ENCODE measurements at places on chromosomes 5 and 9.

- DNase-seq, result no peak
These were observed 60.8 kb downstream of the PFDN1 start for GRCh38 chr5:140242099-140242498.

DNA sequence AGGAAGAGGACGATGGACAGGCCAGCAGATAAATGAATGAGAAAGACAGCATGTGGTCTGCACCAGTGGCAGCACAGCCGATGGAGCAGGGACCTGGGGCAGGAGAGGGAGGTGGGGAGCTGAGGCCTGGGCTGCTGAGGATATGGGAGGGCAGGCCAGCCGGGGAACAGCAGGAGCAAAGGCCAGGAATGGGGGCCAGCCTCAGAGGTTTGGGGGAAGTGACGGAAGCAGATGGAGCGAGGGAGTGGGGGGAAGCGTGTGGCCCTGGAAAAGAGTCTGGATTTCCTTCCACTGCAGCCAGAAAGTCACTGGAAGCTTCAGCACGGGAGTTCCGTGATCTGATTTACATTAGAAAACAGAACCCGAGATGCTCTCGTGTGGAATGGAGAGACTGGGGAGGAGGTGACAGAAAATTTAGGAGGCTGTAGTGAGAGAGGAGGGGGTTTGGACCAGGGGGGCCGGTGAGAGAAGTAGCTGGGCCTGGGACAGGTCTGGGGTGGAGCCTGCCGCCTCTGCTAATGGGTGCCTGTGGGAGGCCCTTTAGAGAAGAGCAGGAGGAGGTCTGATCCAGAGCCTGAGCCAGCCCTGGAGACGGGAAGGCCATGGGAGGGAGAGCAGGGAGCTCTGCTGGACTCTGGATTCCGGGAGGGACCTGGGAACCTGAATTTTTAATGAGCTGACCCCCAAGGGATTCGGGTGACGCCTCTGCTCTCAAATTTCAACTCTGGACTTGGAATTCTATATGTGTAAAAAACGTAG is 65.4 kb downstream of the TSPAN17 start:
- DNase-seq, result no peak

DNA sequence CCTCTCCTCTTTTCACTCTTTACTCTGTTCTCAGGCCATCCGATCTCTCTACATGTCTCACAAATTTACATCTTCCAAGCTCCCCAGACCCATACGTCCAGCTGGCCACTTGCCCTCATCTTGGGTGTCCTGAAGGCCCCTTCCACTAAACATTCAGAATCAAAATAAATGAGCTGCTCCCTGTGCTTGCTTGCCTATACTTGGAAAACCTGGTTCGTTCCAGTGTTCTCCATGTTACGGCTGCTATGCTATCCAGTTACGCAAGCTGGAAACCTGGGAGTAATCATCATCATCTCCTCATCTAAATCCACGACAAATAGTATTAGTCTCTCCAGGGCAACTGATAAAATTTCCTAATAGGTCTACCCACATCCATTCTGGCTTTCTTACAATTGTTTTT is 165.0 kb upstream of the FBXL17 start:
- no peak for DNase-seq

DNA sequence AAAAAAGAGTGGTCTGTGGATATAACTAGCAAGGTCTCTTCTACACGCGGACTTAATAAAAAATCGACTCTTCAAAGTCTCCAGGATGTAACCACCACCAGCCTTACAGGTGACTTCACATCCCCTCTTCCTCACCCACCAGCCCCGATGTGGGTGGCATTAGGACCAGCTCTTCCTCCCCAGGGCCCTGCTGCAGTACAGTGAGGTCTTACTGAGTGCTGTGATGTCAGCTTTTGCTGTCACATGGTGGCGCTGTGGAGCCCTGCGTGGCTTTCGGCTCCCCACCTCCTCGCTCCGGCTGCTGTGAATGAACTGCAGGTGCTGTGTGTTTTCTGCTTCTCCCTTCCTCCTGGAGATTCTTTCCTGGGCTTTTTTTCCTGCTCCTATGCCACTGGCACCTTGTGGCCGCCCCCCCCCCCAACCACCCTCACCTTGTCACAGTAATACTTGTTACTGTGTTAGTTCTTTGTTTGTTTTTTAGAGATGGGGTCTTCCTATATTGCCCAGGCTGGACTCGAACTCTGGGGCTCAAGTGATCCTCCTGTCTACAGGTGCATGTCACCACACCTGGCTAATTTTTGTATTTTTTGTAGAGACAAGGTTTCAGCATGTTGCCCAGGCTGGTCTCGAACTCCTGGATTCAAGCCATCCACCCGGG is 15.8 kb upstream of the RAPGEF1 start:
- peak; percentile 43 for DNase-seq

DNA sequence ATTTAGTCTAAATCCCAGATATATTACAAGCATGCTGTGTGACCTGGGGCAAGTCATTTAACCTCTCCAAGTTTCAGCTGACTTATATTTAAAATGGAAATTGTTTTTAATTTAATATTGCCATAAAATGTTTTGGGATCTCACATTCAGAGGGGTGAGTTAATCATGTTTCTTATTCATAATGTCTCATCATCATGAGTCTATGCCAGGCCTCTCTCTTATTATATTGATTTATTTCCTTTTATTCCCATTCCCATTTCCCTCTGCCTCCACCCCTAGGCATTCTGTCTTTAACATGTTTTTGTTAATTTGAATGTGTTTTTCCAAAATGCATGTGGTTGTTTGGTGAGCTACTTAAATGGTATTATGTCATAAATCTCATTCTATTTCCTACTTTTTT is 39.0 kb upstream of the TTC1 start:
- no peak for DNase-seq

DNA sequence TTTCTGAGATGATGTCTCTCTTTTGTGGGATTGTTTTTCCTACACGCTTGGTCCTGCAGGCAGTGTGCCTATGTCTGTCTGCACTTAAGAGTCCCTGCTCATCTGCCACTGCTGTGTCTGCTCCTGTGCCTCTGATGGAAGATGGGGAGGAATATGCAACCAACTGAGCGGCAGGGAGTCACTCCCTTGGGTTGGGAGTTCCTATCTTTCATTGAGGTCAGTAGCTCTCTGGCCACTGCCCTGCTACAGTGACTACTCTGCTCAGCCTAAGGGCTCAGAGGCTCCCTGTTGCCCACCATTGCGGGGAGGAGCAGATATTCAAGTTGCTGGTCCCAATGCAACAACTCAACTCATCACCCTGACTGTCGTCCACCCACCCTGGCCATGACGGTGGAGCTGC is 13.4 kb upstream of the FAM163B start:
- DNase-seq, result no peak

DNA sequence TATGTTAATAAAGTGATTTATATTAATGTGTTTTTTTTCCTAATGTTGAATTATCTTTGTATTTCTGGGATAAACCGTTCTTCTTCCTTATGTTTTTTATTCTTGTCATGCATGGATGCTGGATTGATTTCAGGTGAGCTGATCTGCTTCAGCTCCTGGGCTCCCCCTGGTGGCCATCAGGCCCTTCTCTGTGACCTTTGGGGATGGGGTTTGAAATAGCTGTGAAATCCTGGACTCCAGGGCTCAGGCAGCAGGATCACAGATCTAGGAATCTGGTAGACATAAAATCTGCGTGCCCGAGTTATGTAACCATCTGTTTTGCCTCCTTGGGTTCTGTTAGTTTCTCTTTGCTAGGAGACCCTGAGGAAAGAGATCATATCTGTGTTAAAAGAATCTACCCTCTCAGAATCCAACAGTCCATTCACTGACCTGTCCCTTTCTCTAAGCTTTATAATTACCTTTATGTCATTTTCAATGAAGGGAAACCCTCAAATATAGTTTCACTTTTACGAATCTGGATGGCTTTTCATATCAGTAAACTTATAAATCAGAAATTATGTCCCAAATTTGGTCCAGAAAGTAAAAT is 12.2 kb upstream of the OR13J1 start:
- peak; percentile 7 for DNase-seq

DNA sequence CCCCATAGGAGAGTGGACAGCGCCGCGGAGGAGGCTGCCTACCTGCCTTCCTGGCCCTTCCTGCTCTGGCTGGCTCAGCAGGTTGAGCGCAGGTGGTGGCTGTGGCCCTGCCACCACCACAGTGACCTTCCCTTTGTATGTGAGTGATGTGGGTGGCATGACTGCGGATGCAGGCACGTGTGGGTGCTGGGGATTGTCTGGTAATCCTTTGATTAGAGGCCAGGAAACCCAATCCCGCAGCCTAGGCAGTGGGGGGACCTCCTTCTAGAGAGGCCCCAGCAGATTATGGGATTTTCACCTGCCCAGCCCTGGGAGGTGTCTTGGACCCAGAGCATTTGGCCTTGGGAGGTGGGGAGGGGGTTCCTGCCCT is 16.5 kb downstream of the RXRA start:
- DNase-seq, result no peak

DNA sequence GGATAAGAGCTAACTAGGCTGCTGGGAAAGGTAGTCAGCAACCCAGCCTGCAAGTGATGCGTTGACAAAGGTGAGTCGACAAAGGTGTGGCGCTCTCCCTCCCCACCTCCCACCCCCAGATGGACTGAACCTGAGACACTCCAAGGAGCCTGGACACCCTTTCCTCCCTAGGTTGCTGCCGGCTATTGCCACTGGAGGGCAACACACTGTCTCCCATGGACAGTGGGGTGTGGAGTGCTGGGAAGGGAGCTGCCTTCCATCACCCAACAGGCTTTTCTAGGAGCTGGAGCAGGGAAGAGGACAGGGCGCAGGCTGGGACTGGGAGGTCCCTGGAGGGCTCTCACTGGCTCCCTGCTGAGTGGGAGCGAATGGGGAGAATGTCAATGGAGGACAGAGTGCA is 75.4 kb upstream of the ARAP3 start:
- DNase-seq, result peak; percentile 8

- DNase-seq, result no peak
These were observed 17.9 kb downstream of the MYO10 start for GRCh38 chr5:16918156-16918555.

GRCh38 chr5:133489632-133490031 is 122.7 kb downstream of the FSTL4 start:
- DNase-seq, result no peak

- no peak for DNase-seq
These were observed 208.6 kb upstream of the PAPPA start for GRCh38 chr9:115945009-115945431.

DNA sequence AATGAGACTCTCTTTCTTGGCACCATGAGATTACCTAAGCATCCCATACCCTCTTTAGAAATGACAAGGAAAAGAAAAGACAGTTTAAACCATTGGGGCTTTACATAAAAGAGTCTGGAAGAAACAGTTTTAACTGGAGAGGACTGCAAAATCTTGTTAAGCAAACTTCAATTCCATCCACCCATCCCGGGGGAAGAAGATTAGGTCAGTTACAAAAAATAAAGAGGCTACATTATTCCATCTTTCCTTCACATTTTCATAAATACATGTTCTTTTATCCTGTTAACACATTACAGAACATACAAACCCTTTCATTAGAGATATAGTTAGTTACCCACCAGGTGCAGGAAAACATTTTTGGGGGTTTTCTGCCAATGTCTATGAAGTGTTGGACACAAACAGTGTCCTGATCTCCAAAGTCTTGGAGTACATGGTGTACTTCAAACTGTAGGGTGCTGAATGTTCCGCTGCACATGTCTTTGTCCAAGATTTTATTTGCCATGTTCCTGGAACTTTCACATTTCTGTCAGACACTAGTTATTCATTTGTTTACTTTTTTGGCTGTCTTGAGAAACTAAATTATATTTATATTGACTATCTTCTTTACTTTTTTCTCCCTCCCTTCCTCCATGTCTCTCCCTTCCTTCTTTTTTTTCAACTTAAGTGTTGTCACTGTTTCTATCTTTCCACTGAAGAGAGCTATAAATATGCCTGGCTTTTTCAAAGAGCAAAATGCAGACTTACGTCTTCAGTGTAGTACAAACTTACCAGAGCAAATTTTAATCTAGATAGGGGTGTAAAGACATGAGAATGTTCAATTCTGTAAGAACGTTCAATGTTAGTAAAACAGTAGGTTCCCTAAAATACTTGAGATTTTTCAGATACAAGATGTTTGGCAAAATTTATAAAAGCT is 410.9 kb upstream of the PRR16 start:
- no peak for DNase-seq

DNA sequence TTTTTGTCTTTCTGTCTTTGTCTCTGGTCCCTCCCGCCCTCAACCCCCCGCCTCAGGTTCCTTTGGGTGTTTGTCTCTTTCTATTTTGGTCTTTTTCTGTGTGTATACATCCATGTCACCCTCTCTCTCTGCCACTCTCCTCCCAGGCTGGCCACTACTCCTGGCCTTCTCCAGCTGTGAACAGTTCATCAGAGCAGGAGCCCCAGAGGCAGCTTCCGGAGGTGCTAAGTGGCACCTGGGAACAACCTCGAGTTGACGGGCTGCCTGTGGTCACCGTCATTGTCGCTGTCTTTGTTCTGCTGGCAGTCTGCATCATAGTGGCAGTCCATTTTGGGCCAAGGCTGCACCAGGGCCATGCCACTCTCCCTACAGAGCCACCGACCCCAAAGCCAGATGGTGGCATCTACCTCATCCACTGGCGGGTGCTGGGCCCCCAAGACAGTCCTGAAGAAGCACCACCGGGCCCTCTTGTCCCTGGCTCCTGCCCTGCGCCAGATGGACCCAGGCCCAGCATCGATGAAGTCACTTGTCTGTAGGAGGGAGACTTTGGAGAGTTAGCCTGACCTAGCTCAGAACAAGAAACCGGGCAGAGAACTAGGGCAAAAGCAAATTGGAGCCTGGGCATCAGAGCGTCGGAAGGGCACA is 1.7 kb downstream of the SMIM33 start:
- no peak for DNase-seq

GRCh38 chr5:134577796-134578577 is 52.5 kb downstream of the JADE2 start:
- DNase-seq, result peak; percentile 28

DNA sequence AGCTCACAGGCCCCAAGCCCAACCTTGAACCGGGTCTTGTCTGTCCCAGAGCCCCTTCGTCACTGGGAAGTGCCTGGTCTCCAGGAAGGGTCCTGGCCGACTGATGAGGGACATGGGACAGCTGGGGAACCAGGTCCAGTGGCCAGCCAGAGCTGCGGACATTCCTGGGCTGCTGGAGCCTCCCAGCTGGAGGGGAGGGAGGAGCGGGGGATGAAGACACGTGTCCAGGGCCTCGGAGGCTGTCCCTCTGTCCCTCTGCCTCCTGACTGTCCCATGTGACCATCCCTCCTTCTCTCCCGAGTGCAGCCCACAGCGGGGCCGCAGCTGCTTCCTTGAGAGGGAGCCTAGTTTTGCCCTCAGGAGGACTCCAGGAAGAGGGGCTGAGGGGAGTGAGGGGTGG is 41.7 kb upstream of the UBAC1 start:
- DNase-seq, result no peak

- DNase-seq, result no peak
These were observed 131.1 kb upstream of the NR4A3 start for GRCh38 chr9:99690573-99690972.

GRCh38 chr5:150261231-150261630 is 28.3 kb downstream of the CAMK2A start:
- DNase-seq, result no peak

- no peak for DNase-seq
These were observed 74.6 kb downstream of the LRRC70 start for GRCh38 chr5:62653001-62653863.

GRCh38 chr9:137247916-137248175 is 3.2 kb upstream of the STPG3 start:
- no peak for DNase-seq

GRCh38 chr9:98172604-98173003 is 19.8 kb downstream of the CORO2A start:
- peak; percentile 40 for DNase-seq

Measured in NCI-H187 (cell line).